Skeletal muscle cell (primary cell): ENCODE measurements at places on chromosomes 2 and 18.

DNA sequence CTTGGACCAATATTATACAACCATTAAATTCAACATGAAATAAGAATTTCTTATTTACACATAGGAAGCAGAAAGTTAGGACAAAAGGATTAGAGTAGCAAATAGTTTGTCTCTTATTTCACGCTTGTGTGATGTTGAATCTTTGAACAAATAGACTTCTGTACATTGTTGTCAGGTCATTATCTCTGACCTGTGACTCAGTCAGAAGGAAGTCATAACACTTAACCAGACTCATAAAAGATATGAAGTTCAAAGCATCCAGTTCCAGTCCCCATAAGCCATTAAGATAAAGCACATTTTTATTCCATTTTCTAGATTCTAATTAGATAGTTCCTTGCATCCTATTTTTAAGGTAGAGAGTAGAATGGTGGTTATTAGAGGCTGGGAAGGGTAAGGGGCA lies 130.8 kb downstream of the UPP2 start:
- no peak for DNase-seq

DNA sequence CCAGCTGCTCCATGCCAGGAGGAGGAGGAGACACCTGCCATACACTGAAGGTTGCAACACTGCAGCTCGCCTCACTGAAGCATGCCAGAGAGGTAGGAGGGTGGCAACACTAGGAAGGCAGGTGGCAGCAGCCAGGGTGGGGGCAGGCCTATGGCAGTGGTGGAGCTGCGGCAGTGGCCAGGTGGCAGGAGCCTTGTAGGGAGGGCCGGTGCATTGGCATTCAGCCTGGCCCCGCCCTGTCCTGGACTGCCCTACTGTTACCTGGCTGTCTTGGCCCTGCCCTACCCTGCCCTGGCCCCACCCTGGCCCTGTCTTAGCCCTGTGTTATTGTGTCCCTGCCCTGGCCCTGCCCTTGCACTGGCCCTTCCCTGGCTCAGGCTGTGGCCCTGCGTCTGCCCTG lies 7.4 kb upstream of the ANKRD62 start:
- DNase-seq: no peak

DNA sequence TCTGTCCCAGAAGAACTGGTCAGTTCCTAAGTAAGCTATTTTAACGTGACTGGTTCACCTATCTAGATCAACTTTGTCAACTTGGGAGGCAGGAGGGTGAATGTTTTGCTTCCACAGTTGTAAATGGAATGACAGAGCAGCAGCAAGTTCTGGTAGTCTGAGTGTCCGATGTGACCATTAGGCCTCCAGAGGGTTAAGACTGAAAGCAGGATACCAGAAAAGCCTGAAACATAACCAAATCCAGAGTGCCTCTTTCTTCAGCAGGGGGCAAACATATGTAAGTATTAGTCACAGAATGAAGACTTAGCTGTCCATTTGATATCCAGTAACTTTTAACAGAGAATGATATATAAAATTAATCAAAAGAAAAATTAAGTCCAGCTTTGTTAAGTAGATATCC lies 9.2 kb downstream of the HOXD3 start:
- no peak for DNase-seq

DNA sequence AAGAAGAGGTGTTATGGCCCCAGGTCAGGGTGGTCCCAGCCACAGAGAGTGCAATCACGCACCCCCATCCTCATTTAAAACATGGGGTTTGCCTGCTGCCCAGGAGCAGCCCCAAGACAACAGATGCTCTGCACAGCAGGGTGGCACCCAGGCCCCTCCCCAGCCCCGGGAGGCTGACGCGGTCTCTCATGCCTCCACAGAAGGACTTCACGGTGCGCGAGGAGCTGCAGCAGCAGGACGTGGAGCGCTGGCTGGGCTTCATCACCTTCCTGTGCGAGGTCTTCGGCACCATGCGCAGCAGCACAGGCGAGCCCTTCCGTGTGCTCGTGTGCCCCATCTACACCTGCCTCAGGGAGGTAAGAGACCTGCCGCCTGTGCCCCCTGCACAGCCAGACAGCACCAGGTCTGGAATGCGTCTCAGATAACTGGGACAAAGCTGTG lies 133.7 kb downstream of the SMAD7 start:
- DNase-seq: no peak

- DNase-seq: no peak
These were observed 217.6 kb upstream of the NRP2 start for GRCh38 chr2:205464681-205465080.

DNA sequence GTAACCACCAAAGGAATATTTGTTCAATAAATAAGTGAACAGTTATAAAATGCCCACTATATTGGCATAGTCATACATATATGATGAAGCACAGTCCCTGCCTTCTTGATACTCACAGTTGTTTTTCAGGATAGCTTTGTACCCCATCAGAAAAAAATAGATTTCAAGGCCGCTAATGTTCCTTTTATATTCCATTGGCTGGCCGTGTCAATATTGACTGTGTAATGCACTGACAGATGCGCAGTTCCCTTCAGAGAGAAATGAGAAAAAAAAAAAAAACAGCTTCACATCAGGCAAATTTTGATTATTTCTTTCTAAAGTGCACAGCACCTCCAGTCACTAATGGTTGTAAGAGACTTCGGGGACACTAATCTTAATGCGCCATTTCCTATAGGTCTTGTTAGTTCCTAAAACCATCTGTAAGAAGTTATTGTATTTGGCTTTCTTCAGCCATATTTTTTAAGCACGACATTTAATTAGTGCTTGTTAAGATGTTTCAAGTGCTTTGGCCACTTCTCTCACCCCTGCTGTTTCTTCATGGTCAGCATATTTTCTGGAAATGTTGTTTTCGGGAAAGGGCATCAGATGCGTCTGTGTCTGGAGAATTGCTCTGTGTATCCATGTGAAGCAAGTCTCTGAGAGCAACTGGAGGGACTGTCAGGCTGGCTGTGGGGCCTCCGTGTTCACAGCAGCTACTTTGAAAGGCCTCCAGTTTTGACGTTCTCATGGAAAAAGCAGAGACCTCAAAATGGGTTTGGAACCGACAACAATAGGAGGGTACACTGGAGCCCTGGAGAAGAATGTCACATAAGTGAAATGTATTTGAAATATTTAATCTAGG lies 378.3 kb downstream of the MTX2 start:
- no peak for DNase-seq

DNA sequence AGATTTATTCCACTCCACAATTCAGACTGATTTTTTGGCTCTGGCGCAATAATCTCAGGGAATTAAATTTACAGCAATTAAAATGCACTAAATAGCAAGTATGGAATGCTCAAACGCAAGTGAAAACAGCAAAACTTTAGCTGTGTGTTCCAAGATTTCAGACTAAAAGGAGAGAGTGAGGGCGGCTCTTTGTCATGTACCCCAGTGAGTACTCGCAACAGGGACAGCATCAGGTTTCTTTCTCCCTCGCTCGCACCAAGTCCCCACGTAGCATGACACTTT lies 1.1 kb downstream of the ROCK2 start:
- no peak for DNase-seq

GRCh38 chr2:81767187-81767912 lies 1462.8 kb upstream of the LRRTM1 start:
- no peak for DNase-seq

DNA sequence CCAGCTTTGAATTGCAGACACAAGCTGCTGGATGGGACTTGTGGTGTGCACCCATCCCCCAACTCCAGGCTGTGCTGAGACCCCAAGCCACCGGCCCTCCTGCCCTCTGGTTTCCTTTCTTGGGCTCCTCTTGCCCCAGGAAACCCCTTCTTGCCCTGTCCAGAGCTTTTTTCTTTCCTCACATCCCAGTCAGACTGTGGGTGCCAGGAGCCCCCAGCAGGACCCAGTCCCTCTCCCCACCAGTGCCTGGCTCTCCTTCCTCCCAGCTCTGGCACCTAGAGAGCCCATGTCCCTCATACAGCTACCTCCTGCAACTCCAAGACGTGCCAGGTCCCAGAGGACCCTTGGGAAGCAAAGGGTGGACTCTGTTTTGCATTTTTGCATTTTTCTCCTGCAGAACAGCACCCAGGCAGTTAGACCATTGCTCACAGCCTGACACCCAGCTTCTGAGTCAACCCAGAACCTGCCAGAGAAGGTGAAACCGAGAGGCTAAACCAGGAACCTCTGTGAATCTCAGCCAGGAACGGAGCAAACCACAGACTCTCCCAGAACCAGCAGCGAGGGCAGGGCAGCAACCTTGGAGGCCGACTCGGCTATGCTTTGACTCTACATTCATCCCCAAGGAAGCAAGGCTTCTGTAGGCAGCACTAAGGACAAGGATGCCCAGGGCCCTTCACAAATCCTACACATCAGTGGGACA lies 221.1 kb downstream of the ANAPC1 start:
- DNase-seq: no peak

GRCh38 chr2:97926946-97927345 lies 68.8 kb downstream of the TMEM131 start:
- DNase-seq: no peak

DNA sequence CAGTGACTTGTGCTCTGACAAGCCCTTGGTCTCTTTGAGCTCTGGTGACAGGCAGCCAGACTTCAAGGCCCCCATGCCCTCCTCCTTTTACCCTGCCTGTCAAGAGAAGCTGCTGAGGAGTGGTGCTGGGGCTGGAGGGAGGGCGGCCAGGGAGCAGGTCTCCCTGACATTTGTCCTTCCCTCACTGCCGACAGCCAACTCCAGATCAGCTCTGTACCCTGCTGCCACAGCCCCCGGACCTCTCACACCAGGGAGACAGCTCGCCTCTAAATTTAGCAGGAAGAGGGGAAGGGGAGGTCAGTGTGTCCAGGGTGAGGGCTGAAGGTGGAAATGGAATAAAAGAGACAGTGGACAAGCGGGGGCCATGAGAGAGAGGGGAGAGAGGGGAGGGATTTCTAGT lies 155.8 kb downstream of the TDRD15 start:
- no peak for DNase-seq

GRCh38 chr2:54871457-54872107 lies 148.1 kb downstream of the EML6 start:
- no peak for DNase-seq

DNA sequence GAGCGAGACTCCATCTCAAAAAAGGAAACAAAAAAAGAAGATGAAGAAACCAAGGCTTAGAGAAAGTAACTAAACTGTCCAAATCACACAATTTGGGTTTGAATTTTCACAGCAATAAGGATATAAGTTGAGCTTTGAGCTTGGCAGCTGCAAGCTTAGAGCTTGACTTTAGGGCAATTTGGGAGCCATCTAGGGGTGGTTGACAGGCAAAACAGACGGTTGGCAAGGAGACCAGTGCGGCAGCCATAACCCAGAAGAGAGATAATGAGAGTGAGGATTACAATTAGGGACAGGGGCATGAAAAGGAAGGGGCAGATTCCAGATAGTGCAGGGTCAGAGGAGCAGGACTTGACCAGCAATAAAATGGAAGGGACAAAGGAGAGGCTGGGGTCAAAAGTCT lies 382.2 kb upstream of the HNRNPA3 start:
- no peak for DNase-seq

DNA sequence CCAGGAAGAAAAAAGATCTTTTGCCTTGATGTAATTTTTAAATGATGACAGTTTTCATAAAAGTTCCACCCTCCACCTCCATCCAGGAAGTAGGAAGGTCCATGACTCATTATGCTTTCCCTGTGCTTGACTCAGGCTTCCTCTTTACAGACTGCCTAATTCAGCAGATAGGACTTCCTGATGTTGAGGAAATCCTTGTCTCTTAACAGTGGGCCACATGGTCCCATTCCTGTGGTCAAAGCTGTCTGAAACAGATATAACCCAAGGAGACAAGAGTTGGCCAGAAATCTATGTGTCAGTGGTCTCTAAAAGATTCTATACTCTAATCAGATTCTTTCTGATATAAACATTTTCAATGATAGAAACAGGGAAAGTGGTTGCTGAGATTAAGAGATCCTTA lies 119.1 kb downstream of the BAZ2B start:
- DNase-seq: peak; percentile 78
